WTC11 (cell line): ENCODE measurements at places on chromosomes 13 and 19.
A peak's percentile ranks its signal among the peaks of the same experiment; 100 is the strongest.

GRCh38 chr19:47156861-47157430, 26.3 kb downstream of the SAE1 start:
- DNase-seq, result no peak

DNA sequence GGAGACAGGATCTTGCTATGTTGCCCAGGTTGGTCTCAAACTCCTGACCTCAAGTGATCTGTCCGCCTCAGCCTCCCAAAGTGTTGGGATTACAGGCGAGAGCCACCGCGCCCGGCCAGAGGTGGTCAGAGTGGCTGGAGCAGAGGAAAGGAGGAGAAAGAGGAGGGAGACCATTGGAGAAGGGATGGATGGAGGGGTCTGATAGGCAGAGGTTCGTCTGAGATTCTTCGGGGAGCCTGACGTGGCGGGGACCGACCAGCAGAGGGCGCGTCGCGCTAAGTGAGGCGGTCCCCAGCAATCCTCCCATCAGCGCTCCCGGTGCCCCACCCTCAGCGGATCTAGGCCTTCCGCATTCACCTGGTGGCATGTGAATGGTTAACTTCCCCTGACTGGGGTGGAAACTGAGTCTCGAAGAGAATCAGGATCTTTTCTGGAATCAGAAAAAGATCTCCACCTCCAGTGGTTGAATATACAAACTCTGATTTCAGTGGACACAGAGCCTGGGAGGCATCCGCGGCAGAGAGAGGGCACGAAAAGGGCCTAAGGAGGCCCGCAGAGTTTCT, 8.8 kb downstream of the GTPBP3 start:
- peak; percentile 92 for DNase-seq

GRCh38 chr13:95118541-95119324, 182.5 kb downstream of the ABCC4 start:
- DNase-seq, result no peak

GRCh38 chr19:4980067-4980466, 11.2 kb downstream of the KDM4B start:
- DNase-seq, result no peak

- no peak for DNase-seq
Observed at GRCh38 chr13:98563071-98563470, 13.8 kb downstream of the STK24 start.

GRCh38 chr13:101714195-101714594, 261.7 kb downstream of the ITGBL1 start:
- DNase-seq, result no peak

- DNase-seq, result no peak
Observed at GRCh38 chr19:40962460-40962961, 28.6 kb upstream of the CYP2B6 start.

DNA sequence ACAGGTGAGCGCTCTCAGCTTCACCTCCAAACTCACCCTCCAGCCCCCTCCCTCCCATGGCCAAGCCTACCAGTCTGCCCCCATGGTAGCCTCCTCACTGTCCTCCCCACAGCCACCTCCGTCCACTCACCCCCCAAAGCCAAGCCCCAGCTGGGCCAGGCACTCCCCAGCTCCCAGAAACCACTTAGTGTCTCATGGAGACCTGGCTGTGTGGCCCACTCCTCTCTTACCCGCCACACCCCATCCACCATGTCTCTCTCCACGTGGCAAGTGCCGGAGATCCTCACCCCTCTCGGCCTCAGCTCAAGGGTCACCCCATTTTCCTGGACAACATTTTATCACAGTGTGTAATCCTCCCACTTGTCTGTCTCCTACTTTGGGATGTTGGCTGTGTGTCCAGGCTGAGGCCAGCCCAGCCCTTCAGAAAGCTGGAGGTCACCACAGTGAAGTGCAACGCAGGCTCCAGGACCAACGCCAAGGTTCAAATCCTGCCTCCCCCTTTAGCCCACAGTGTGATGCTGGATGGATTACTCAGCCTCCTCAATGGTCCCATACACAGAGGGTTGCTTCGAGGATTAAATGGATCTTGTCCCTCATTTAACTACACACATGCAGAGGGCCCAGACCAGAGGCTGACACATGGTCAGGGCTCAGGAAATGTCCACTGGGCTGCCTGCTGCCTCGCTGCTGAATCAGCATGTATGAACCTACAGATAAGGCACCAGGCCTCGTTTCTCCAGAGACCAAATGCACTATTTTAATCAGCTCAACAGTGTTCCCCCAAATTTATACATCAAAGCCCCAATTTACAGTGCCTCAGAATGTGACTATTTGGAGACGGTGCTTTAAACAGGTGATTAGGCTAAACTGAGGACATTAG, 71.3 kb downstream of the CEBPG start:
- no peak for DNase-seq

- no peak for DNase-seq
Observed at GRCh38 chr13:23146006-23146405, 34.8 kb upstream of the SGCG start.

GRCh38 chr13:98919566-98919965, 58.3 kb downstream of the DOCK9 start:
- DNase-seq, result no peak

GRCh38 chr13:96991072-96991471, 3.2 kb downstream of the OXGR1 start:
- no peak for DNase-seq

GRCh38 chr13:72139192-72139591, 272.2 kb upstream of the DACH1 start:
- DNase-seq, result no peak

DNA sequence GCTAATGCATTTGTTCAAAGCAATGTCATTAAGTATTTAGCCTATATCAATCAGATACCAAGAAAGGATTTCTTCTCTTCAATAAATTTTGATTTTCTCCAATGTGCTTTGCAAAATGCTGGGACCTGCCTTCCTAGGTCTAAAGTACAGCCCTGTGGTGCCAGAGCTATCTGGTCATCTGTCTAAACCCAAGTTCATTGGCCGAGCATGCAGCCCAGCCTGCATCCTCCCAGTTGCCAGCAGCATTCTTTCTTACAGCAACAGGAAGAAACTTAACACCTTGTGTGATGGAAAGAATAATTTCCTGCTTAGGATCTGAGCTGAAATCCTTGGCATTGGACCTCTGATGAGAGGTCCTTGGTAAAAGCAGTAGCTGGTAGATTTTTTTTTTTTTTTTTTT, 310.0 kb downstream of the RBM26 start:
- DNase-seq, result no peak

DNA sequence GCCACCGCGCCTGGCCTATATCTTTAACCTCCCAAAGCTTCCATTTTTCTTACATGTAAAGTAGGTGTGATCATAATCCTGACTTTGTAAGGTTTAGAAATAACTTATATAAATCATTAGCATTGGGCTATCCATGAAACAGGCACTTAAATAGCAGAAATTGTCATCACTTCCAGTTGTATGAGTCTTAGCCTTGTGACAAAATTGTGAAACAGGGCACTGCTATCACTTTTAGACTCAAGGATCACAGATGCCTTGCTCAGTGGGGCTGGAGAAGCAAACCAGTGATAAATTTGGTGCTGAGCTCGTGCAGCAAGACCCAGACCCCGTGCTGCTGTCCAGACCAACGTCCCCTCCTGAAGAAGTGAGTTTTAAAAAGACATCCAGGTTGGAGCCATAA, 209.7 kb downstream of the KATNAL1 start:
- DNase-seq, result no peak

- DNase-seq, result no peak
Observed at GRCh38 chr19:28577666-28578065, 635.3 kb downstream of the UQCRFS1 start.

- DNase-seq, result no peak
Observed at GRCh38 chr13:109955598-109955997, 169.2 kb upstream of the IRS2 start.

DNA sequence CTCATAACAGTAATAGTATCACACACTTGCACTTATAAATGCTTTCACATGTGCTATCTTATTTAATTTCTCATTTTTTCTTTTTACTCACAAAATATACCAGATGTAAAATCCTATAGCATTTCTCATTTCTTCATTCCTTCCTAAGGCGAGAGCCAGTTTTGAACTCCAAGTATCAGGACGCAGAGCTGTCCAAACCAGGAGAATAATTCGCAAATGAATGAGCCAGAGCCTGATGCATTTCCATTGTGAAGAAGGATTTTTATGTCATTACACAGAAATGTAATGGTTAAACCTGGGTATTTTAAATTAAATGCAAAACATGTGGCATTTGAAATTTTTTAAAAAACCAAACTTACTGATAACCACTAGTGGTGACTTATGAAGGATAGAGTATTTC, 244.3 kb downstream of the RGCC start:
- DNase-seq, result no peak

DNA sequence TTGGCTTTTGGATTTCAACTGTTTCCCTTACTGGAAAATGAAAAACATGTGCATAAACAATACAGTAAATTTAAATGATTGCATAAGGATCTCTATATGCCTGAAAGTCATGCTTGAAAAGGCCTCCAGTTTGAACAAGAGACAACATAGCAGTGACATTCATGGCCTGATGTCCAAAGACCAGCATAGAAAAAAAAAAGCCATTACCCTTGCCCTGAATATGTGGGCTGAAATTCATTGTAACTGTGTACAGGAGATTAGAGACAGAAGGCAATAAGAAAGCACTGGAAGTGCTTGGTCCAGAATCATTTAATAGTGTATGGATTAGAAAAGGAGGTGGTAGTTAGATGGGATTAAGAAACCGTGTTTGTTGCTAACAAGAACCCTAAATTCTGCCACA, 15.4 kb downstream of the MIR17HG start:
- DNase-seq, result no peak

- DNase-seq, result no peak
Observed at GRCh38 chr13:110097013-110097412, 209.9 kb downstream of the COL4A1 start.

GRCh38 chr13:22497991-22498780, 682.6 kb upstream of the SGCG start:
- no peak for DNase-seq

- DNase-seq, result peak; percentile 80
Observed at GRCh38 chr13:48975856-48976575, at the start of gene FNDC3A. FNDC3A (plus strand) TSS chr13:48975912; CDS start chr13:49006191, 30,279 bp downstream.

- no peak for DNase-seq
Observed at GRCh38 chr13:113820813-113821651, 42.8 kb downstream of the GAS6 start.

GRCh38 chr19:43639519-43640423, at the start of gene CADM4:
CADM4 (minus strand) TSS chr19:43639850; CDS start chr19:43639790, 60 bp downstream.
- peak; percentile 38 for DNase-seq

- no peak for DNase-seq
Observed at GRCh38 chr19:45812297-45812696, 2.8 kb downstream of the RSPH6A start.

DNA sequence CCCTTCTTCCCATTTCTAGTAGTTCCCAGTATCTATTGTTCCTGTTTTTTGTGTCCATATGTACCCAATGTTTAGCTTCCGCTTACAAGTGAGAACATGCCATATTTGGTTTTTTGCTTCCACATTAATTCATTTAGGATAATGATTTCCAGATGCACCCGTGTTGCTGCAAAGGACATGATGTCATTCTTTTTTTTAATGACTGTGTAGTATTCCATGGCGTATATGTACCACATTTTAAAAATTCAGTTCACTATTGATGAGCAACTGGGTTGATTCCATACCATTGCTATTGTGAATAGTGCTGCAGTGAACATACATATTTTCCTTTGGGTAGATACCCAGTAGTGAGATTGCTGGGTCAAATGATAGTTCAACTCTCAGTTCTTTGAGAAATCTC, 50.5 kb downstream of the DLEU7 start:
- DNase-seq, result no peak

DNA sequence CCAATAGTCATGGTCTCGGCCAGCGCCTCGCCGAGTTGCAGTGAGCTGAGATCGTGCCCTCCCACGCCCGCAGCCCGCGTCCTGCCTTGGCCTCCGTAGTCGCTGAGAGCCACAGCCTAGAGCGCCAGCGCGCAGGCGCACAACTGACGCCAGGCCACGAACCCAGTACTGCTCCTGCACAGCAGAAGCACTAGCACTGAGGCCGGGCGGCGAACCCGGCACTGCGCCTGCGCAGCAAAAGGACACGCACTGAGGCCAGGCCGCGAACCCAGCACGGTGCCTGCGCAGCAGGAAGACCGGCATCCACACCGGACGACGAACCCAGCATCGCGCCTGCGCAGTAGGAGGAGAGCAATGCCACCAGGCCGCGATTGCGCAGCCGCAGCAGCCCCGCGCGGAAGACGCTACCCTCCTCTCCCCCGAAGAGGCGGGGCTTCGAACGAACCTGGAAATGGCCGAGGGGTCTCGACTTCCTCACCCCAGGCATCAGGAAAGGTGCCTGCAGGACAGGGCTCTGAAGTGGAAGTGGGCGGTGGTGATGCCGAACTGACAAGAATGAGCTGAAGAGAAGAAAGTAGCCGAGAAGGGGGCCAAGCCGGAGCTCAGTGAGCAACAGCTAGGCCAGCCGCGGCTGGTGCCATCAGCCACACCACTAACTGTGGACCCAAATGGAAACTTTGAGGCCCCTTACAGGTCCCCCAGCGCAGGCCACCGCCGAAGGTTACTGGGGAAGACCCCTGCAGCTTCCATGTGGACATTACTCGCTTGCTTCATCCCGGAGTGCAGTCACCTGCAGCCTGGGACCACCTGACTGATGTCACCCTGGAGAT, 7.5 kb downstream of the F10 start:
- no peak for DNase-seq

DNA sequence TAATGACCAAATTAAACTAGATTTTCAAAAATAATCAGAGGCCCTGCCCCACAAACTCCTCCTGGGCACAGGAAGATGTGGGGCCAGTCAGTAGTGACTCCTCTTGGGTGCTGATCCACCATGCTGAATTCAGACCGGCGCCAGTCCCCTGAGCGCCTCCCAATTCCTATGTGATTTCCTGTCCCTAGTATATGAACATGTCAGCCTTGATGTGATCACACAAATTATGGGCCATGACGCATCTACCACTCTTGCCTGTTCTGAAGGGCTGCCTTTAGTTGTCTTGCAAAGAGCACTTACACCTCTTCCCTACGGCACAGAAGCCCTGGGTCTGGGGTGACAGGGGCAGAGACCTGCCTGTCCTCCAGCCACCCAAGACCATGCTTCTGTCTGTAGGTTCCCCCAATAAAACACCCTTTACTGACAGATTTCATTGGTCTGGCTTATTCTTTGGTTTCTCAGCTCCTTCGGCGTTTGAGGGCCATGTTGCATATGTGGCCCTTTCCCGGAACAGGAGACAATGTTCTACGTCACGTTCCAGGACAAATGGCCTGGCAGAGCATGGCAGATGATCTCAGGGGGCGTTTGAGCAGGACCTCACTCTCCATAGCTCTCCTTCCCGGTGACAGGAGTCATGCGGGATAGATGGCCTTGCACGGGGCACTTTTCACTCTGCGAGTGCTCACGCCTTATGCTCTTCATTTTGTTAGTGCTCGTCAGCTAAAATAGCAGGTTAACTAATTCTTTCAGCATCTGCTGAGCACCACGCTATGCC, 5.6 kb upstream of the ATP11A start:
- no peak for DNase-seq

DNA sequence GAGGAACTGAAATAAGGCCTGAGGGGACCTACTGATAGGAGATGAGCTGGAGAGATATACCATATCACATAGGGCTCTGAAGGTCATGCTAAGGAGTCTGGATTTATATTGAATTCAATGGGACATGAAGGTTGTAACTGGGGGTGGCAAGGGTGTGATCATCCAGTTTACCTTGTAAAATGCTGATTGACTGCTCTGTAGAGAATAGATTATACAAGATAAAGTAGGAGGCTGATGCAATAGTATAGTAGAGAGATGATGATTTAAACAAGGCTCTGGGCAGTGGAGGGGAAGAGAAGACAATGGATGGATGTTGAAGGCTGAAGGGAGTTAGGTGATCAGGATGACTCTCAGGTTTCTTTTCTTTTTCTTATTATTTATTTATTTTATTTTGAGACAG, 18.0 kb upstream of the PAN3 start:
- DNase-seq, result no peak
